Left ventricle myocardium superior (tissue), 1 donor: ENCODE measurements at places on chromosomes 5 and 9. TPM values are rescaled to one million over a fixed set of nuclear protein-coding genes. Genes with fewer than 3 reads are reported as not detected.

The SPARC gene
- total RNA-seq, result 439 TPM

The PTAR1 gene
- 24.9 TPM for total RNA-seq

The FOXB2 gene
- not detected for total RNA-seq

The TAF9 gene
- total RNA-seq, result 38.7 TPM

The PRDM12 gene
- not detected for total RNA-seq

The CSF1R gene
- 20.1 TPM for total RNA-seq

The SMIM33 gene
- not detected for total RNA-seq

The GABBR2 gene
- 0.62 TPM for total RNA-seq

The SIL1 gene
- total RNA-seq, result 46.0 TPM

The MARCOL gene
- not detected for total RNA-seq

The SH3PXD2B gene
- total RNA-seq, result 5.0 TPM

The CER1 gene
- not detected for total RNA-seq

The TXNDC15 gene
- 46.5 TPM for total RNA-seq

The ORM2 gene
- not detected for total RNA-seq

The PROB1 gene
- total RNA-seq, result 56.5 TPM

The C9 gene
- not detected for total RNA-seq

The FSTL4 gene
- not detected for total RNA-seq

The DMRTA1 gene
- total RNA-seq, result 0.77 TPM

The INSL6 gene
- total RNA-seq, result not detected

The SLC6A18 gene
- not detected for total RNA-seq

The CDKN2A gene
- total RNA-seq, result not detected

The NUTM2F gene
- not detected for total RNA-seq

The PCDHA6 gene
- not detected for total RNA-seq

The BTNL9 gene
- 37.8 TPM for total RNA-seq

The CENPK gene
- total RNA-seq, result 0.99 TPM

The CBY3 gene
- not detected for total RNA-seq

The LCN15 gene
- total RNA-seq, result 0.59 TPM
